Stimulated activated CD8-positive, alpha-beta memory T cell treated with anti-CD3 and anti-CD28 coated beads, Interleukin-2, amount 100 ng/mL, for 1 hour (primary cell): ENCODE measurements at places on chromosomes 2 and 18.

DNA sequence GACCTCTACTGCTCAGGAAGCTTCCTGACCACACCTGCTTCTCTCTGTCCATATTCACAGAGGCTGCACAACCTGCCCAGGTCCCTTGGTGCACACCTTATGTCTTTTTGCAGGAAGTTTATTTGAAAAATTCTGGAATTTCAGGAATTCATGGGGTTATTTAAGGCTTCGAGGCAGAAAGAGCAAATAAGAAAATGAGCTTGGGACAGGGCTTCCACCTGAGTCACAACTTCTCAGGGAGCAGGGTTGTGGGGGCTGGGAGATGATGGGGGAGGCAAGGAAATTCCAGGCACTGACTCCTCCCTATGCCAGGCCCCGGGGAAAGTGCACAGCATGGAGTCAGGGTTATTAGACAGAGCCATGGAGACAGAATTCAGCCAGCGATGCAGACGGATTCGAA lies 57.7 kb downstream of the INHBB start:
- no peak for DNase-seq

- DNase-seq: no peak
Measured at GRCh38 chr18:59275406-59275949, 2.2 kb upstream of the RAX start.

GRCh38 chr2:96116424-96116878 lies at the start of gene ADRA2B:
Gene ADRA2B, minus strand, starts transcription at chr2:96116571. Its CDS starts 422 bp downstream, at chr2:96116149.
- DNase-seq: peak; percentile 70

- DNase-seq: no peak
Measured at GRCh38 chr18:37653618-37654017, 88.0 kb upstream of the CELF4 start.

- DNase-seq: no peak
Measured at GRCh38 chr2:2464643-2465042, 133.6 kb upstream of the MYT1L start.
